ENCODE measurements at places on chromosomes 13 and 19.

- peak; percentile 8 for DNase-seq
These were observed 263.7 kb downstream of the KCTD12 start for GRCh38 chr13:76622315-76623040.

- no peak for DNase-seq
These were observed 50.8 kb downstream of the LATS2 start for GRCh38 chr13:21010621-21011020.

DNA sequence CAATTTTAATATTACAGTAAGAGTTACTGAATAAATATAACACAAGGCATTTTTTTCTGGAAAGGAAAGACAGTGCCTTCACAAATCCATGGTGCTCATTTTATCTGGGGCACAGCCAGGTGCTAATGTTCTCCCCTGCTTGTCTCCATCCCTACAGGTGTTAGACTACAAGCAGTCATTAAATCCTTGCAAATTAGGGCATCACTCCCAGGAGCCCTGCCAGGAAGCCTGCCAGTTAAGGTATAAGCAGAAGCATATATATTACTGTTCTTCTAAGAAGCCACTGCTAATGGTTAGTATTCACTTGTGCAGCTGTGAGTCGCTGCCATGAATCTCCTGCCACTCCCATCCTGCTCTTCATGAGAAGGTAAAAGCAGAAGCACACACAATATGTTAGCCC is 149.7 kb downstream of the OXGR1 start:
- DNase-seq = no peak

- DNase-seq = no peak
These were observed 25.6 kb downstream of the BRCA2 start for GRCh38 chr13:32340914-32341313.

DNA sequence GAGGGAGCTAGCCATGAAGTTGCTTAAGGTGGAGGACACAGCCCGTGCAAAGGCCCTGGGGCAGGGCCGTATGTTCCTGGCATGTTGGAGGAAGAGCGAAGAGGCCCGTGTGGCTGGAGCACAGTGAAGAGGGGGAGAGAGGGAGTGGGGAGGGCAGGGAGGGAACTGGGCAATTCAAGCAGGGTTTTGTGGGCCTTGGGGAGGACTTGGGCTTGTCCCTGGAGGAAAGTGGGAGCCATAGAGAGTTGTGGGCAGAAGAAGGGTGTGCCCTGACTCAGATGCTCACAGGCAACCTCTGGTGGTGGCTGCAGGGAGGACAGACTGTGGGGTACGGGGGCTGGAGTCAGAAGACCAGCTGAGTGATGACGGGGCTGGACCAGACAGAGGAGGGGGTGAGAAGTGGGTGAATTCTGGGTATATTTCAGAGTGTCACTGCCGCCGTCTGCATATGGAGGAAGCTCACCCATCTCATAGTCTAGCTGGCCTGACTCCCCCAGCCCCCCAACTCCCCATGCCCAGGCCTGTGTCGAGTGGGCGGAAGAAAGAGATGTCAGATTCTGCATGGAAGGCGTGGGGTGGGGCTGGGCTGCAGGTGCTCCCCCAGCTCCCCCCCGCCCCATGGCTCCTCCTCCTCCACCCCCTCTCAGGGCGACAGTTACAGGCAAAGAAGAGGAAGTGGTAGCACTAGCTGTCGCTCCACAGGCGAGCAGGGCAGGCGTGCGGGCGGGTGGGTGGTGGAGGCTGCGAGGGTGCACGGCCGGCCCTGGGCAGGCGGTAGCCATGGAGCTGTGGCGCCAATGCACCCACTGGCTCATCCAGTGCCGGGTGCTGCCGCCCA is at the start of gene VAV1:
TSS of gene VAV1 (plus strand) at position 681 of the 838 bp plus-strand sequence. CDS start at position 781, 100 bp downstream.
- no peak for DNase-seq

GRCh38 chr13:41299316-41300094 is 11.6 kb upstream of the NAA16 start:
- DNase-seq = no peak

GRCh38 chr13:25114220-25114619 is 18.3 kb downstream of the PABPC3 start:
- peak; percentile 79 for DNase-seq

DNA sequence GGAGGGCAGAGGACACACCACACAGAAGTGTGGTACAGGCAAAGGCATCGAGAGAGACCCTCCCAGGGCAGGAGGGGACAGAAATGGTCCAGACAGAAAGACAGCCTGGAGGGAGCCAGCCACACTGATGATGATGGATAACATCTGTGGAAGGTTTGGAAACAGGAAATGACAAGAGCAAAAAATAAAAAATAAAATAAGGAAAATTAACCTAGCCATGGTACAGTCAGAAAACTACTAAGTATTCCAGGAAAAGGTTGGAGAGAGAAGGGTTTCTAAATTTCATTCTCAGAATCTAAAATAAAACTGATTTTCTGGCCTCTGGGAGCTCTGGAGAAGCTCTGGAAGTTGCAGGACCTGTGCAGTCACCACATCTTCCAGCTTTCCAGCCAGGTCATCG is 115.2 kb upstream of the VSTM2B start:
- no peak for DNase-seq

DNA sequence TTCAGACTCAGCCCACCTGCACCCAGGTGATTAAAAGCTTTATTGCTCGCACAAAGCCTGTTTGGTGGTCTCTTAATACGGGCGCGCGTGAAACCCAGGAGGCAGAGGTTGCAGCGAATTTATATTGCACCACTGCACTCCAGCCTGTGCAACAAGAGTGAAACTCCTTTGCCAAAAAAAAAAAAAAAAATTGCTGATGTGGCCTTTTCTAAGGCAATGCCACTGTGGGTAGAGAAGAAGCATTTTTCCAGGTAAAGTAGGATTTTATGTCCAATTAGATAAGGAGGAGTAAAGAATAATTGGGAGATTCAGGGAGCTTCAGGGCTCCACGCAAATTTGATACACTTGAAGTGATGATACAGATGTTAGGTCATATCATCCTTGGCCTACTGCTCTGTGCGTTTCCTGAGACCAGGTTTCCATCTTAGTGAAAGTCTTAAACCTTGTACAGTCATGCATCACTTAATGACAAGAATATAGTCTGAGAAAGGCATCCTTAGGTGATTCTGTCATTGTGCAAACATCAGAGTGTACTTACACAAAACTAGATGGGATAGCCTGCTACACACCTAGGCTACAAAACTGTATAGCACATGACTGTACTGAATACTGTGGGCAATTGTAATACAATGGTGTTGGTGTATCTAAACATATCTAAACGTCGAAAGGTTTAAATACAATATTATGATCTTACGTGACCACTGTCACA is 150.9 kb downstream of the SPRY2 start:
- no peak for DNase-seq

DNA sequence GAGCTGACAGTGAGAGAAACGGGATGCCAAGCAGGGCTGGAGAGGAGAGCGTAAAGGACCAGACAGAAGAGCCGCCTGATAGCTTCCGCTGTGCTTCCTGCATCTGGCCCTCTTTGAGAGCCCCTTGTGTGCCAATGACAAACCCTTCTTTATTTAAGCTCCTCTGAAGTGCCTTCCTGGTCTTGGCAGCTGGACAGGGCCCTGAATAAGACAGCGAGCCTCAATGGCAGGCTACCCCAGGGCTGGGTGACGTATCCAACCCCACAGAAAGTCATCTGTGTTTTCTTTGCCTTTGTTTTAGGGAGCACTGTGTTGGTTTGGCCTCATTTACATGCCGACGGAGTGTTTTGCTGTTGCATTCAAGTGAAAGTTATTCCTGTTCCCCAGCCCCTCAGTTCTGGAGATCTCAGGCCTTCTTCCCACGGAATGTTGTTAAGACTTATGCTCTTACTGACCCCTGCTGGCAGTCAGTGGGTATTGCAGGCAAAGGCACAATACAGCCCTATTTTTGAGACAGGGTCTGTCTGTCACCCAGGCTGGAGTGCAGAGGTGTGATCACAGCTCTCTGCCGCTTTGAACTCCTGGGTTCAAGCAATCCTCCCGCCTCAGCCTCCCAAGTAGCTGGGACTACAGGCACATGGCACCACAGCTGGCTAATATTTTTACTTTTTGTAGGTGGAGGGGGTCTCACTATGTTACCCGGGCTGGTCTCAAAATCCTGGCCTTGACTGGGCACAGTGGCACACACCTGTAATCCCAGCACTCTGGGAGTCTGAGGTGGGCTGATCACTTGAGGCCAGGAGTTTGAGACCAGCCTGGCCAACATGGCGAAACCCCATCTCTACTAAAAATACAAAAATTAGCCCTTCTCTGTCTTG is 16.8 kb downstream of the CCL25 start:
- DNase-seq = no peak

GRCh38 chr19:6069268-6069791 is 41.0 kb downstream of the RFX2 start:
- DNase-seq = no peak

DNA sequence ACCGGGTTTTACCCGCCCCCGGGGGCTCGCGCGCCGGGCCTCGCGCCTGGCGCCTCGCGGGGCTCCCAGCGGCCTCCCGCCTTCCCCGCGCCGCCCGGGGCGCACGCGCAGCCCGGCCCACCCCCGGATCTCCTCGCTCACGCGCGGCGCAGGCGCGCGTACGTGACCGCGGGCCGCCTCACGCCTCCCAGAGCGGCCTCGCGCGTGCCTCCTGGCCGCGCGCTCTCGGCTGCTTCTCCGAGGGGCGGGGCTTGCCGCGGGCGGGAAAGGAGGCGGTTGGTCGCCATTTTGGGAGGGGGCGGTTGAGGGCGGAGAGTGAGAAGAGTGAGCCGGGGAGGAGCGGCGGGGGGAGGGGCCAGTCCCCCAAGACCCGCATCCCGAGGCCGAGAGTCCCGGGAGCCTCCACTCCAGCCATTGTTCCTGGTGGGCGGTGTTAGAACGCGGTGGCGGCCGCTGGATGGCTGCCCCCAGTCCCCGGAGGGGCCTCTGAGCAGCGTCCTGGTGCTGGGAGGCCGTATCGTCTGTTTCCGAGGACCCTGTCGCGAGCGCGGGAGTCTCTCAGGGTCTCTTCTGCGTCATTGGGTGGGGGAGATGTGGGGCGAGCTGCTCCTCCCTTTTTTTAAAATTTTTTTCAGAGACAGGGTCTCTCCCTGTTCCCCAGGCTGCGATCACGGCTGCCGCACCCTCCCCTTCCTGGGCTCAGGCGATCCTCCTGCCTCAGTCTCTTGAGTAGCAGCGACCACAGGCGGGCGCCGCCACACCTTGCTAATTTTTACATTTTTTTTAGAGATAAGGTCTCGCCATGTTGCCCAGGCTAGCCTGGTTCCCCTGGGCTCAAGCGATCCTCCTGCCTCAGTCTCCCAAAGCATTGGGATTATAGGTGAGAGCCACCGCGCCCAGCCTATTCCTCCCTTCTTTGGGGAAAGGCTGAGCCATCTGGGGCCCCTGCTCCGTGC is at the start of gene ZNF541:
TSS of gene ZNF541 (minus strand) at position 78 of the 956 bp plus-strand sequence. CDS start 17,292 bp downstream, outside the sequence.
- DNase-seq = peak; percentile 35

All from cardiac fibroblast (primary cell).